ENCODE measurements at places on chromosomes 5 and 9. TPM values are rescaled to one million over a fixed set of nuclear protein-coding genes. Genes with fewer than 3 reads are reported as not detected.

DNA sequence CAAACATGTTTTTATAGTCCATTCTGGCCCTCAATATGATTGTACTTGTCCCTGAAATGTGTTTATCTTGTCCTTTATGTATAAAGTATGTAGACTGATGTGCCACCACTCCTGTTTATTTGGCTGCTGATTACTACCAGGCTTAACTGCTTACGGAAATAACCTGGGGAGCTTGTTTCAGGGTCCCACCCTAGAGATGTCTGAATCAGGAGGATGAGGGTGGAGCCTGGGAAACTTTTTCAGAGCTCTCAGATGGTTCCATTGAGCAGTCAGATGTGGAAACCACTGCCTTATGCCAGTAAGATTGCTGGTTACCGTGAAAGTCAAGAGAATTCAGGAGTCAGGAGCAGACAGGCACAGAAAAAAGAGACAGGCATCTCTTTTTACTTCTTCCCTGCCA lies 19.2 kb downstream of the SLC23A1 start:
- no peaks in the 10 kb centered on the region for H3K27me3 ChIP-seq

- H3K4me3 ChIP-seq, result no peak overlapping the region
- no peaks in the 10 kb centered on the region for H3K36me3 ChIP-seq
- no peak overlapping the region for H3K27ac ChIP-seq
- H3K4me1 ChIP-seq, result no peaks in the 10 kb centered on the region
- H3K27me3 ChIP-seq, result no peaks in the 10 kb centered on the region
Observed at GRCh38 chr5:106172681-106173532, 1497.8 kb downstream of the EFNA5 start.

DNA sequence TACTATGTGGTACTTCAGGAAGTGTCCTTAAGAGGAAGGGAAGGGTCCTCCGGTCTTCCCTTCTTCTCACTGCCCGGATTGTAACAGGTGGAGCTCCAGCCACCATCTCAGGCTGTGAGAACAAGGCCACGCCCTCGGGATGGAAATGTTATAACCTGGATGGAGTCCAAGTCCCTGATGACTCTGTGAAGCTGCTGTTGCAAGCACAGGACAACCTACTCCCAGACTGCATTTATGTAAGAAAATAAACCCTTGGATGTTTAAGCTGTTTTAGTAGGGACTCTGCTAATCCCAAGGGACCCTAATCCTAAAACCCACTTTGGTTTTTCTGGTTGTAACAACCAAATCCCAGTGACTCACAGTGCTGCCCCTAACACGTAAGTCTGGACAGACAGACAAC lies 221.6 kb downstream of the ACTL7B start:
- DNase-seq, result no peak
- no peaks in the 10 kb centered on the region for H3K36me3 ChIP-seq
- H3K4me3 ChIP-seq, result no peak overlapping the region
- H3K27me3 ChIP-seq, result no peaks in the 10 kb centered on the region
- no peaks in the 10 kb centered on the region for H3K4me1 ChIP-seq

- H3K4me3 ChIP-seq, result no peak overlapping the region
- H3K27me3 ChIP-seq, result no peaks in the 10 kb centered on the region
- no peak overlapping the region for H3K27ac ChIP-seq
Observed at GRCh38 chr5:43156388-43156787, 35.6 kb upstream of the NIM1K start.

- H3K36me3 ChIP-seq, result peaks cover 72% of the 10 kb centered on the region
- H3K27ac ChIP-seq, result peak overlapping the region; percentile 62
- H3K4me1 ChIP-seq, result peaks cover 99% of the 10 kb centered on the region
- DNase-seq, result peak; percentile 78
Observed at GRCh38 chr9:114366334-114367128, 21.3 kb downstream of the AKNA start.

- no peaks in the 10 kb centered on the region for H3K27me3 ChIP-seq
- DNase-seq, result peak; percentile 81
- peaks cover 42% of the 10 kb centered on the region for H3K4me1 ChIP-seq
- peak overlapping the region; percentile 57 for H3K4me3 ChIP-seq
- peak overlapping the region; percentile 75 for H3K27ac ChIP-seq
Observed at GRCh38 chr9:137240318-137240840, 708 bp upstream of the TUBB4B start.

DNA sequence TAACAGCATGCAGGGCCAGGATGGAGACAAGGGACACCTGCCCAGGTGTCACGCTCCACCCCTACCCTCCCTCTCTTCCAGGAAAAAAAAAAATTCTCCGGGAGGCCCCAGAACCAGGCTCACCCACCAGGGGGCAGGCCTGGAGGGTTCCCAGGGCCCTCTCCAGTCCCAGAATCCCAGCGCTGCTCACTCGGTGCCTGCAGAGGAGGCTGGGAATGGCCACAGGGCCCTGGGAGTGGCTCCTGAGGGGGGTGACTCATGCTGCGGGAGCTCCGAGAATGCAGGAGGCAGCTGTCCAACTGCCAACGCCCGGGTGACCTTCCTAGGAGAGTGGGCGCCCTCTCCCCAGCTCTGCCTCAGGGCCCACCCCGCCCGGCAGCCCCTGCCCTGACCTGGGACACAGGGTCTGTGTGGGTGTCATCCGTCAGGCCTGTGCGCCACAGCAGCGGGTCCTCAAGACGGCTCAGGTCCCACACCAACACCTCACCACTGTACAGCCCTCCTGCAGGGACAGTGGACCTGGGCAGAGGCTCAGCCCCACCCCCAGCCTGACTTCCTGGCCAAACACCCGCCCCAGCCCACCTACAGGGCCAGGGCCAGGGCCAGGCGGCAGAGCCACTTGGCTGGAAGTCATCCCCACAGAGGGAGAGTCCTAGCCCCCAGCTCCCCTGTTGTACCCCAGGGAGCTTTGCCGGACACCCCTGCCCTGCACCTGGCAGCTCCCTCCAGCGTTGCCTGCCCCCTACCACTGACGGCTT lies 21.2 kb downstream of the DYNC2I2 start:
- H3K4me3 ChIP-seq, result no peak overlapping the region
- H3K27ac ChIP-seq, result no peak overlapping the region
- no peaks in the 10 kb centered on the region for H3K4me1 ChIP-seq
- H3K27me3 ChIP-seq, result no peaks in the 10 kb centered on the region
- H3K36me3 ChIP-seq, result peaks cover 24% of the 10 kb centered on the region

DNA sequence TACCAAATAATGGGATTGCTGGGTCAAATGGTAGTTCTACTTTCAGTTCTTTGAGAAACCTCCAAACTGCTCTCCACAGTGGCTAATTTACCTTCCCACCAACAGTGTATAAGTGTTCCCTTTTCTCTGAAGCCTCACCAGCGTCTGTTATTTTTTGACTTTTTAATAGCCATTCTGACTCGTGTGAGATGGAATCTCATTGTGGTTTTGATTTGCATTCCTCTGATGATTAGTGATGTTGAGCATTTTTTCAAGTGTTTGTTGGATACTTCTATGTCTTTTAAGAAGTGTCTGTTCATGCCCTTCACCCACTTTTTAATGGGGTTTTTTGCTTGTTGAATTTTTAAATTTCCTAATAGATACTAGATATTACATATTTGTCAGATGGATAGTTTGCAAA lies 28.4 kb upstream of the SUSD1 start:
- DNase-seq, result no peak
- no peak overlapping the region for H3K4me3 ChIP-seq
- H3K27me3 ChIP-seq, result no peaks in the 10 kb centered on the region
- H3K4me1 ChIP-seq, result no peaks in the 10 kb centered on the region

GRCh38 chr5:35198075-35198474 lies 32.2 kb downstream of the PRLR start:
- H3K27me3 ChIP-seq, result no peaks in the 10 kb centered on the region
- H3K36me3 ChIP-seq, result no peaks in the 10 kb centered on the region
- H3K4me1 ChIP-seq, result no peaks in the 10 kb centered on the region

DNA sequence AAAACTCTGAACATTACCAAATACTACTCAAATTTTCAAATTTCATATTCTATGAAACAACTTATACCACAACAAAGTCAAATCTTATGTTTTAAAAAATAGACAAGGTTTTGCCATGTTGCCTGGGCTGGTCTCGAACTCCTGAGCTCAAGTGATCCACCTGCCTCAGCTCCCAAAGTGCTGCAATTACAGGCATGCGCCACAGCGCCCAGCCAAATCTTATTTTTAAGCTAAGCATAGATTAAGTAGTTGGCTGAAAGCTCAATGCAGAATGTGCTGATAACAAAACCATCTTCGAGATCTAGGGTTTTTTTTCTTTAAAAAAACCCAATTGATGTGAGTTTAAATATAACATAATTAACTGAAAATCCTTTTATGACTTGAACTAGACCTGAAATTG lies 6.4 kb downstream of the LMBRD2 start:
- H3K36me3 ChIP-seq, result peaks cover 4% of the 10 kb centered on the region
- no peak overlapping the region for H3K4me3 ChIP-seq
- no peak for DNase-seq
- no peaks in the 10 kb centered on the region for H3K27me3 ChIP-seq
- H3K27ac ChIP-seq, result no peak overlapping the region
- peaks cover 29% of the 10 kb centered on the region for H3K4me1 ChIP-seq

DNA sequence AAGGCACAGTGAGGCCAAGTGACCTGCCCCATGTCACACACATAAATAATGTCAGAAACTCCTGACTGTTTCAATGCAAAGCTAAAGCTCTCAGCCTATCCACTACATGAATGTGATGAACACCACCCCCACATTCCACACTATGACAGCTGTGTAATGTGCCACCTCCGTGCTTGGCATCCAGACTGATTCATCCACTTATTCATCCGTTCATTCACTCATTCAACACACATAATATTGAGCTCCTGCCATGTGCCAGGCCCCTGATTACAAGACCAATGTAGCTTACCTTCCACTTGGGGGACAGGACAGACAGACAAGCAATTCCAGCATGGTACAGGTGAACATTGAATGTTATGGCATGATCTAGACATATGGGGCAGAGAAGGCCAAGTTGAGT lies 46.2 kb upstream of the FABP6 start:
- no peak overlapping the region for H3K27ac ChIP-seq
- H3K4me3 ChIP-seq, result no peak overlapping the region
- DNase-seq, result no peak
- no peaks in the 10 kb centered on the region for H3K27me3 ChIP-seq
- no peaks in the 10 kb centered on the region for H3K36me3 ChIP-seq

- no peak for DNase-seq
- H3K27ac ChIP-seq, result no peak overlapping the region
- H3K27me3 ChIP-seq, result no peaks in the 10 kb centered on the region
- no peaks in the 10 kb centered on the region for H3K4me1 ChIP-seq
Observed at GRCh38 chr9:80085668-80086067, 513.9 kb downstream of the TLE4 start.

GRCh38 chr9:115400796-115401195 lies 282.8 kb upstream of the TNC start:
- no peaks in the 10 kb centered on the region for H3K4me1 ChIP-seq
- H3K4me3 ChIP-seq, result no peak overlapping the region
- DNase-seq, result no peak
- no peak overlapping the region for H3K27ac ChIP-seq
- no peaks in the 10 kb centered on the region for H3K27me3 ChIP-seq

- no peaks in the 10 kb centered on the region for H3K4me1 ChIP-seq
- H3K36me3 ChIP-seq, result no peaks in the 10 kb centered on the region
- H3K27me3 ChIP-seq, result no peaks in the 10 kb centered on the region
- no peak overlapping the region for H3K27ac ChIP-seq
- no peak for DNase-seq
Observed at GRCh38 chr9:88818495-88819201, 172.6 kb upstream of the S1PR3 start.

- H3K4me1 ChIP-seq, result peaks cover 87% of the 10 kb centered on the region
- peaks cover 12% of the 10 kb centered on the region for H3K36me3 ChIP-seq
- H3K27me3 ChIP-seq, result no peaks in the 10 kb centered on the region
- no peak overlapping the region for H3K27ac ChIP-seq
- no peak overlapping the region for H3K4me3 ChIP-seq
- DNase-seq, result no peak
Observed at GRCh38 chr5:131321066-131321465, 57.2 kb downstream of the CDC42SE2 start.

GRCh38 chr5:58477760-58478376 lies 13.4 kb upstream of the GAPT start:
- no peak for DNase-seq
- no peaks in the 10 kb centered on the region for H3K27me3 ChIP-seq
- no peaks in the 10 kb centered on the region for H3K4me1 ChIP-seq
- H3K4me3 ChIP-seq, result no peak overlapping the region

DNA sequence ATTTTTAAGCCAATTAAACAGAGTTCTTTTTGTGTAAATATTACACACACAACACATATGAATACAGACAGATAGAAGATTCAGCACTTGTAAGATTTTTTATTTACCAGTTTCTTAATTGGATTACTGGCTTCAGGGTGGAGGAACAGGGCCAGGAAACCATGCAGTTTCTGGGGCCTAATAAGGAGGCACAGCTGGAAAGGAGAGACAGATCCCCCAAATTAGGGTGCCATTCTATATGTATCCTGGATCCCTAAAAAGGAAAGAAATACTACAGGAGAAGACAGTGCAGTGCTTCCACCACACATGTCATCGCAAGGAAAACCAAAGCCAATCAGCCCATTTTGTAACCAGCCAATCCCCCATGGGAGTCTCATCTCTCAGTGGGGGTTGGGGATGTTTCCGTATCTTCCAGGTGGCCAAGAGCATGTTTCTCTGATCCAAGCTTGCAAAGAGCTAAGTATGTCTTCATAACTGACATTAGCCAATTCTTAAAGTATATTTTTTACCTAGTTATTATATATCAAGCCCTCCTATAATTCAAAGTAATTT lies 15.8 kb upstream of the ABO start:
- no peaks in the 10 kb centered on the region for H3K36me3 ChIP-seq
- H3K27me3 ChIP-seq, result no peaks in the 10 kb centered on the region
- no peak for DNase-seq
- no peak overlapping the region for H3K4me3 ChIP-seq

- no peak overlapping the region for H3K4me3 ChIP-seq
- H3K4me1 ChIP-seq, result no peaks in the 10 kb centered on the region
- H3K36me3 ChIP-seq, result no peaks in the 10 kb centered on the region
- no peaks in the 10 kb centered on the region for H3K27me3 ChIP-seq
- no peak for DNase-seq
Observed at GRCh38 chr5:171797543-171797942, 11.9 kb downstream of the SMIM23 start.

DNA sequence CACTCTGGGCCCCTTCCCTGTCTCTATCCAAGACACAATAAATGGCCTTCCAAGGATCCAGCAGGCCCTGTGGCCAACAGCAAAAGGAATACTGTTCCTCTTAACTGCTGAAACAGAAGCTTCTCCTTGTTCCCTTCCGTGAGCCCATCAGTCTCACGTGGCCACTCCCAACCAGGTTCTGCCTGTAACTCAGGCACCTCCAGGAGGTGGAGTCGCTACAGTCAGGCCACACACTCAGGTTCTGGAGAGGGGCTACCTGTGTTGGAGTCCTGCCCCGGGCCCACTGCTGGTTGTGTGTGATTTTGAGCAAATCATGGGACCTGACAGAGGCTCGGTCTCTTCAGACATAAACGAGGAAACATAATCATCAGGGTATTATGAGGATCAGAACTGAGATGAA lies 10.3 kb downstream of the FAT2 start:
- no peak overlapping the region for H3K4me3 ChIP-seq
- no peaks in the 10 kb centered on the region for H3K36me3 ChIP-seq
- H3K4me1 ChIP-seq, result no peaks in the 10 kb centered on the region
- H3K27me3 ChIP-seq, result no peaks in the 10 kb centered on the region
- H3K27ac ChIP-seq, result no peak overlapping the region
- no peak for DNase-seq

The C7 gene
- not detected for total RNA-seq

The OSMR gene
- total RNA-seq, result not detected

The CD72 gene
- 4.4 TPM for total RNA-seq

The GPR151 gene
- not detected for total RNA-seq

The FGF1 gene
- not detected for total RNA-seq

The TMEM141 gene
- total RNA-seq, result 51.1 TPM

The FCN2 gene
- not detected for total RNA-seq

The ANKRD55 gene
- total RNA-seq, result 12.3 TPM

The SDHA gene
- total RNA-seq, result 136 TPM
